CD4-positive, CD25-positive, alpha-beta regulatory T cell (primary cell): ENCODE measurements at places on chromosomes 2 and 18. TPM values are rescaled to one million over a fixed set of nuclear protein-coding genes. Genes with fewer than 3 reads are reported as not detected.

- no peaks in the 10 kb centered on the region for H3K36me3 ChIP-seq
- no peak overlapping the region for H3K27ac ChIP-seq
- DNase-seq: no peak
- H3K27me3 ChIP-seq: no peaks in the 10 kb centered on the region
- no peak overlapping the region for H3K4me3 ChIP-seq
- H3K4me1 ChIP-seq: no peaks in the 10 kb centered on the region
Measured at GRCh38 chr2:204790076-204790475, 244.8 kb downstream of the PARD3B start.

- peaks cover 88% of the 10 kb centered on the region for H3K4me1 ChIP-seq
- H3K36me3 ChIP-seq: no peaks in the 10 kb centered on the region
- H3K4me3 ChIP-seq: peak overlapping the region; percentile 79
- no peaks in the 10 kb centered on the region for H3K27me3 ChIP-seq
Measured at GRCh38 chr2:240567137-240567871, 980 bp upstream of the RNPEPL1 start.

DNA sequence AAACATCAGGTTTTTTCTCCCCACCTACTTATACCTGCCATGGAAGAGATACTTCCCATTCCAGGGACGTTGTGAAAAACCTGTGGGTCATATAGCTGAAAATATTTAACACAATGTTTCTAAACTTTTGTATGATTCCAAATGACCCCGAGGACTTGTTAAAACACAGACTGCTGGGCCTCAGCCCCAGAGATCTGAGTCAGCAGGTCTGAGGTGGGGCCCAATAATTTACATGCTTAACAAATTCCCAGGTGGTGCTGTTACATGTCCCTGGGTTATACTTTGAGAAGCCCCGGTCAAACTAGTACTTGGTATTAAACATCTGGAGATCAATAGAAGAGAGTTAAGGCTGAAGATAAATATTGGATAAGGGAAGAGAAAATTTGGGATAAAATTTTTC lies 71.4 kb upstream of the FRZB start:
- H3K27ac ChIP-seq: no peak overlapping the region
- no peak overlapping the region for H3K4me3 ChIP-seq
- H3K27me3 ChIP-seq: no peaks in the 10 kb centered on the region
- H3K4me1 ChIP-seq: no peaks in the 10 kb centered on the region
- H3K36me3 ChIP-seq: no peaks in the 10 kb centered on the region
- no peak for DNase-seq

DNA sequence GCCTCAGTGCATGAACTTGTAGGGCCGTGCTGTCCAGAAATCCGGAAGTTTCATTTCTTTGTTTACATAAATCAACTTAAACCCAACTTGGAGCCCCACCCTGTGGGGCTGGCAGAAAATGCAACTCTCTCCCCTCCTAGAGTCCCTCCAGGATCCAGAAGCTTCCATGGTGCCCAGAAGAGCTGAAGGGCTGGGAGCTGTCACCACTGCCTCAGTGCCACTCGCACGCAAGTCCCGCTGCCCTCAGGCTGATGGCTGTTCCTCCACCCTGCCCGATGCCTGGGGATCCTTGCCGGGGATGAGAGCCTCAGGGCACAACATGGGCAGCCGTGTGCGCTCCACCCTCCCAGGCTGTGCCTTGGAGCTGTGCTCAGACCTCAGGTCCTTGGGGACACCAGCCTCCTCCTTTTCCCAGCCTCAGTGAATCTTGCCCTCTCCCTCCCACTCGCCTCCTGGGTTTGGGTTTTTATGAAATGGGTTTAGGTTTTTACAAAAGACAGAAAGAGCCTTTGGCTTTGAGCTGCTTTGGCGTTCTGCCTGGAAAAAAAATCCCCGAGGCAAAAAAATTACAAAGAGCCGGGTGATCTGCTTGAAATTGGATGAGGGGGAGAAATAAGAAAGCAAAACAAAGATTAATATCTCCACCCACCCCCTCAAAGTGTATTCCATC lies 155.2 kb downstream of the TWIST2 start:
- H3K27me3 ChIP-seq: peaks cover 2% of the 10 kb centered on the region
- DNase-seq: no peak
- no peak overlapping the region for H3K4me3 ChIP-seq
- H3K27ac ChIP-seq: no peak overlapping the region
- no peaks in the 10 kb centered on the region for H3K36me3 ChIP-seq
- no peaks in the 10 kb centered on the region for H3K4me1 ChIP-seq

- H3K4me1 ChIP-seq: no peaks in the 10 kb centered on the region
- no peak overlapping the region for H3K27ac ChIP-seq
- no peak overlapping the region for H3K4me3 ChIP-seq
- no peak for DNase-seq
- H3K36me3 ChIP-seq: no peaks in the 10 kb centered on the region
Measured at GRCh38 chr2:188979187-188980114, 5.3 kb downstream of the COL3A1 start.

GRCh38 chr2:195352581-195352980 lies 304.4 kb upstream of the SLC39A10 start:
- no peaks in the 10 kb centered on the region for H3K27me3 ChIP-seq
- no peak overlapping the region for H3K27ac ChIP-seq
- H3K4me1 ChIP-seq: no peaks in the 10 kb centered on the region
- H3K4me3 ChIP-seq: no peak overlapping the region
- no peaks in the 10 kb centered on the region for H3K36me3 ChIP-seq

DNA sequence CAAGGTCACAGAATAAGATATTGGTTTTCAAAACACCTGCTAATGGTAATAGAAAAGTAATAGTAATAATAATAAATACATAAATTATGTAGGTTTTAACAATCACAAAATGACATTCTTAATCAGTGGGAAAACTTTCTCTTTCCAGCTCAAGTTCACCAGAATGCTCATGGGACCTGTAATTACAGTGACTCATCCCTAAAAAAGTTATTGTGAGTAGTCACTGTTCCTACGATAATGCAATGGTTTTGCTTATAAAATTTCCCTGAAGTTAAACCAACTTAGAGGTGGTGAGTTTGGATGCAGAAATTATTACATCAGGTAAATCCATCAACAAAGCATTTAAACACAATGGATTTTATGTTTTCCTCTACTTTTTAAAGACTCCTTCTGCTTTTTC lies 502.3 kb downstream of the PID1 start:
- H3K4me3 ChIP-seq: no peak overlapping the region
- H3K36me3 ChIP-seq: no peaks in the 10 kb centered on the region
- no peaks in the 10 kb centered on the region for H3K4me1 ChIP-seq

GRCh38 chr2:242064364-242065250 lies 195.1 kb downstream of the RTP5 start:
- H3K36me3 ChIP-seq: no peaks in the 10 kb centered on the region
- no peak overlapping the region for H3K4me3 ChIP-seq
- H3K27me3 ChIP-seq: peaks cover 3% of the 10 kb centered on the region
- no peak overlapping the region for H3K27ac ChIP-seq
- DNase-seq: no peak

DNA sequence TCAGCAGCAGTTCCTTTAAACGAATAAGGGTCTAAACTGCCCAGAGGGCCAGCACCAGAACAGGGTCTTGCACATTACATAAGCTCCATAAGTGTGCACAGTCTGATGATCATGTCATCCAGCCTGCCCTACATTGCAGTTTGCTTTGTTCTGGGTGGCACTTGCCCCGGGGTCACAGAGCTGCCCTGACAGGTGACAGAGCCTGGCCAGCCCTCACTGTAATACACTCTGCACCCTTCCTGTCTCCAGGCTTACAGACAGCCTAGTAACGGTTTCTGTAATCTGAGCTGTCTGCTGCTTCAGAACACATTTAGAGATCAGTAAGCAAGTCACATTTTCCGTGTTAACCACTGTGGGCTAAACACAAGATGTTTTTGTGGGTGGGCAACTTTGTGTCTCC lies 213.3 kb downstream of the FAM210A start:
- no peak for DNase-seq
- H3K4me1 ChIP-seq: peaks cover 6% of the 10 kb centered on the region
- peaks cover 44% of the 10 kb centered on the region for H3K36me3 ChIP-seq
- H3K27ac ChIP-seq: no peak overlapping the region
- no peak overlapping the region for H3K4me3 ChIP-seq

DNA sequence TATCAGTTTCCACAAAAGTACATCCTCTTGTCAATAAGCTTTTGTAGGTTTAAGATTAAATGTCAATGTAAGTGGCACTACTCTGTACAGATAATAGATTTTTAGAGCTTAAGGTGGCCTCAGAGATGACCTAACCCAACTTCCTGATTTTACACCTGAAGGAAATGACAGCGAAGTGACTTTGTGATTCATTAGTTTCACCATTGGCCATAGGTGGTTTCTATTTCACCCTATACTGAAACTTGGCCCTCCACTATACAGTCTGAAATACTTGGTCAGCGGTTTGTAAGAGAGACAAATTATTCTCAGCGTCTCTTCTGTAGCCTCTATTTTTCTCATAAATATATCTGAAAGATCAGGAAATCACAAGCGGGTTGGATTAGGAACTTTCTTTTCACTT lies 330.4 kb upstream of the FAM98A start:
- DNase-seq: no peak
- no peak overlapping the region for H3K27ac ChIP-seq
- no peaks in the 10 kb centered on the region for H3K36me3 ChIP-seq
- no peaks in the 10 kb centered on the region for H3K27me3 ChIP-seq
- no peaks in the 10 kb centered on the region for H3K4me1 ChIP-seq
- H3K4me3 ChIP-seq: no peak overlapping the region

DNA sequence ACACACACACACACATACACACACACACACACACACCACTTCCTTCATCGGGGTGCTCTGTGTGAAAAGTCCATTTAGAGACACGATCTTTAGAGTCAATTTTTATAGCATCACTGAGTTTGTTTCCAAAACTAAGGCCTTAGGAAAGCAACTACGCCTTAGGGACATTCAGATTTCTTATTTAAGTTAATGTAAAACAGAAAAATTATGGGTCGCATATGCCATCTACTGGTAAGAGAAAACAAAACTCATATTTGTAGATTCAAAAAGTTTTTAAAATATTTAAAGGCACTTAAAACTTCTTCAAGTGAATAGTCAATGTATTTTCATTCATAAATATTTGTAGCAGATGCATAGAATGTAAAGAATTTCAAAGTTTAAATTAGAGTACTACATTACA lies 166.2 kb downstream of the ATAD2B start:
- H3K4me3 ChIP-seq: no peak overlapping the region
- no peak overlapping the region for H3K27ac ChIP-seq
- H3K36me3 ChIP-seq: peaks cover 28% of the 10 kb centered on the region
- DNase-seq: no peak

DNA sequence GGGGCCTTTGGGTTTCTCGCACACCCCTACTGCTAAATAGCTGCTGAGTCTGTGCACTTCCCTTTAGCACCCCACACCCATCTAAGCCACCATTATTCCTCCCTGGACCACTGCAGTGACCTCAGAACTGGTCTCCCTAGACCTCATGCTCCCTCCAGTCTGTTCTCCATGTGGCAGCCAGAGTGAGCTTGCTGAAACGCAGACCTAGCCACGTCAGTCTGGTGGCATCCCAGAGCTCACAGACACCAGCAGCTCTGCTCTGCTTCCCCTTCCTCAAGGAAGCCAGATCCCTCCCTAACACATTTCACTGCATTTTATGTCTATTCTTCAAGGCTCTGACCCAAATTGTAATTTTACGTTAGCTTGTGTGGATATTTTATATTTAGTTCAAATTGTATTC lies 144.4 kb downstream of the DYSF start:
- H3K4me1 ChIP-seq: no peaks in the 10 kb centered on the region
- H3K27me3 ChIP-seq: no peaks in the 10 kb centered on the region
- no peak for DNase-seq
- H3K4me3 ChIP-seq: no peak overlapping the region

DNA sequence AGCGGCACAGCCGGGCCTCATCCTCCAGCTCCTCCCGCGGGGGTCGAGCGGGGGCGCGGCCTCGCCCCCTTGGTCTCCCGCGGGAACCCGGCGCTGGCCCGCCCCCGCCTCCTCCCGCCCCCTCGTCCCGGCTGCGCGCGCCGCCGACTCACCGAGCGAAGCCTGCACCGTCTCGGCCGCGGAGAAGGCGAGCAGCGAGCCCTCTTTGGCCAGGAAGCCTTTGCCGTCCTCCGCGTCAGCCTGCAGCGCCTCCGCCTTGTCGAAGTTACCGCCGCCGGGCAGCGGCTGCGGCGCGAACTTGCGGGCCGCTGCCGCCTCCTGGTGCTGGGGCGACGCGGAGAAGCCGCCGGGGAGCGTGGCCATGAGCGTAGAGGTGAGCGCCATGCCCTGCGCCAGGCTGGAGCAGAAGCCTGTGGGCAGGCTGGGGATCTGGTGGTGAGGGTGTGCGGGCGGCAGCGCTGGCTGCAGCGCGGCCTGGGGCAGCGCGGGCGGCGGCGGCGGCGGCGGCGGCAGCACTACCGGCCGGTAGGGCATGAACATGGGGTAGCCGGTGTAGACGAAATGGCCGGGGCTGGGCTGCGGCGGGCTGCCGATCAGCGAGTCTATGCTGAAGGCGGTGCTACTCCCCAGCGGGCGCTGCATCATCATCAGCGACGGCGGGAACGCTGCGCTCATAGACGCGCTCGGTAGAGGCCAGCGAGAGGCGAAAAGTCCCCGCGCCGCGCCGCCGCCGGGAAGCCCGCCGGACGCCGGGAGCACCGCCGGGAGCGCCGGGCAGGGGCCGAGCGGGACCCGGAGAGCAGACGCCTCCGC lies 683 bp downstream of the GBX2 start:
- peaks cover 14% of the 10 kb centered on the region for H3K27me3 ChIP-seq
- no peaks in the 10 kb centered on the region for H3K36me3 ChIP-seq
- DNase-seq: no peak
- H3K27ac ChIP-seq: no peak overlapping the region
- H3K4me3 ChIP-seq: no peak overlapping the region

GRCh38 chr18:45775241-45775676 lies 50.2 kb upstream of the SIGLEC15 start:
- H3K36me3 ChIP-seq: no peaks in the 10 kb centered on the region
- DNase-seq: no peak
- H3K27me3 ChIP-seq: no peaks in the 10 kb centered on the region
- peaks cover 22% of the 10 kb centered on the region for H3K4me1 ChIP-seq

- H3K27ac ChIP-seq: no peak overlapping the region
- H3K4me3 ChIP-seq: no peak overlapping the region
- no peaks in the 10 kb centered on the region for H3K4me1 ChIP-seq
- peaks cover 4% of the 10 kb centered on the region for H3K27me3 ChIP-seq
- no peak for DNase-seq
- no peaks in the 10 kb centered on the region for H3K36me3 ChIP-seq
Measured at GRCh38 chr2:206241736-206242135, 32.7 kb upstream of the ZDBF2 start.

- H3K4me1 ChIP-seq: no peaks in the 10 kb centered on the region
- H3K27ac ChIP-seq: no peak overlapping the region
- no peak for DNase-seq
- no peak overlapping the region for H3K4me3 ChIP-seq
Measured at GRCh38 chr2:180753809-180754761, 226.3 kb upstream of the UBE2E3 start.

The PROC gene
- polyA plus RNA-seq: not detected

The HK2 gene
- polyA plus RNA-seq: 5.6 TPM

The CRACDL gene
- polyA plus RNA-seq: 0.18 TPM

The IL36B gene
- not detected for polyA plus RNA-seq

The CELF4 gene
- 0.08 TPM for polyA plus RNA-seq

The CAPG gene
- 74.7 TPM for polyA plus RNA-seq

The STEAP3 gene
- polyA plus RNA-seq: not detected

The DYNAP gene
- polyA plus RNA-seq: not detected

The ADD2 gene
- polyA plus RNA-seq: not detected

The BCL2 gene
- 27.9 TPM for polyA plus RNA-seq

The MC4R gene
- not detected for polyA plus RNA-seq
